Suppressor macrophage treated with lipopolysaccharide for 1 hour (primary cell): ENCODE measurements at places on chromosomes 3 and 15.

DNA sequence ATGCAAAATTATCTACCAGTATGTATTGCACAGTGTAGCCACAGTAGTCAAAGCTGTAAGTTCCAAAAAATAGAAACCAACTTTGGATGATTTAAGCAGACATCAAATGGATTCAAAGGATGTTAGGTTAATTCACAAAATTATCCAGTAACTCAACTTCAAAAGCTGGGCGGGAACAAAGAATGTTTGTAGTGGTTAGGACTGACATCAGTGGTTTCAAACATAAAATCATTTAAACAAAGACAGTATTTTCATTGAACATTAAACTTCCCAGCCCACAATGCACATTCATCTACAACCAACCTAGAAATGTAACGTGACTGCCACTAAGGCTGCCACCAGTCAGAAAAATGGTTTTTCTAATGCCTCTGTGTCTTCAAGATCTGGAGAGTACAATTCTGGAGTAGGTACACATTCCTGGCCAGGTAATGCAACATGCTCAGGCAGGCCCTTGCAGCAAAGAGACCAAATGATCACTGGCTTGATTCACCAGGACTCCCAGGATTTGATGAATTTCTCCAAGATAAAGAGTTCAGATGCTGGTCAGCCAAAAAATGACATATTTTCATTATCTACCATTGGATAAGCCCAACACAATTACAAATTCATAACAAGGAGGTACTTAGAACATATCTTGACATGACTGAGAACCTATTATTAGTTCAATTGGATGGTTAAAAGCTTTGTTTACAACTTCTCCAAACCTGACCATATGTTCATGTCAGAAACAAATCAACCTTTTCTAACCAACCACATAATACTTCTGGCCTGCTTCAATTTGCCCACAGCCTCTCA lies 189.8 kb upstream of the CNTN4 start:
- no peak for DNase-seq

GRCh38 chr3:81951636-81952035 lies 190.2 kb upstream of the GBE1 start:
- no peak for DNase-seq

DNA sequence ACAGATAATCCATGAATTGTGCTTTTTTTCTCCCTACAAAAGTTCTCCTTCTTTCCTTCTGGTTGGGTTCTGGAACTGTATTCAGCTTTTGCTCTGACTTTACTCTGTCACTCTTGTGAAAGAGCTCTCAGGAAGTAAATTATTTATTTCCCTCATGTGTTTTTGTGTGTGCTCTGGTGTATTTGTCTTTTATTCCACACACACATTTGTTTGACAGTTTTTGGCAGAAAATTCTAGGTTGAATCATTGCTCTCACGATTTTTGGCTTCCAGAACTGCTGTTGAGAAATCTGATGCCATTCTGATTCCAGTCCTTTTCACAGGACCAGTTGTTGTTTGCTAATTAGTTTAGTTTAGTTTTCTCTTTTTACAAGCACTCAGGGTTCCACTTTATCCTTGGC lies 172.8 kb downstream of the PLCH1 start:
- DNase-seq = no peak

DNA sequence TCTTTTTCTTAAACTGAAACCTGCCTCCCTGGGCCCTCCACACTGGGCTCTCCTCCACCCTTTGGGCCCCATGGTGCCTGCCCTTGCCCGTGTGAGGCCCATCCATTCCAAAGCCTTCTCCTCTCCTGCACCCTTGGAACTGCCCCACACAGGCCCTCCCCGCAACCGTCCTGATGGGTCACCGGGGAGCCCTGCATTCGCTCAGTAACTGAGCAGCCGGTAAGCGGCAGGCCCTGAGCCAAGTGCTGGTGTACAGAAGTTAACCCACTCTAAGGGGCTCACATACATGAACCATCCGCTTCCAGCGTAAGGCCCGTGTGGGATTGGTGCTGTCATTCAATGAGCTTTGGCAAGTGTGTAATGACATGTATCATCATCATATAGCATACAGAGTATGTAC lies 5.4 kb upstream of the LRRC15 start:
- no peak for DNase-seq

DNA sequence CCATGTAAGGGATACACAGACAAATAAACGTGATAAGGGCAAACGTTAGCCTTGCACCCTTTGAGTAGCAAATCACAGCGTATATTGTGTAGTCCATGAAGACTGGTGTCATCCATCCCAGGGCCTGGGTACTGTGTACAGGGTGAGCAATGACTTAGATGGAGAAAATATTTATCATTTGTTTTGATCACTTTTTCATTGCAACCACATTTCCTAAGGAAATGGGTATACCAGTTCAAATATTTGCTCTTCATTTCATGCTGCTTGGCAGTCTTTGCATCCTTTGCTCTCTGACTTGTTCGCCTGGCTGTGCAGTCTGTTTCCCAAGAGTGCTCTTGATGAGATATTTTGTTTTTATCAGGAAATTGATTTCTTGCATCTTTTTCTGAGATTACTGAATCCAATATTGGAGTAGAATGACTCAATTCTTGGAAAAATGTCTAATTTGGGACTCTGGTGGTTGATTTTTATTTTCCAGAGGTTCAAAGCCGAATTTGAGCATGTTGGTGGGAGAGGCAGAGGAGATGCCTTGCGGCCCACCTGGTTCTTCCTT lies 424.6 kb upstream of the SEMA6D start:
- no peak for DNase-seq

GRCh38 chr3:194556086-194557056 lies 69.6 kb upstream of the ATP13A3 start:
- DNase-seq = no peak

- peak; percentile 49 for DNase-seq
Observed at GRCh38 chr3:98705694-98706093, 57.4 kb upstream of the ST3GAL6 start.

DNA sequence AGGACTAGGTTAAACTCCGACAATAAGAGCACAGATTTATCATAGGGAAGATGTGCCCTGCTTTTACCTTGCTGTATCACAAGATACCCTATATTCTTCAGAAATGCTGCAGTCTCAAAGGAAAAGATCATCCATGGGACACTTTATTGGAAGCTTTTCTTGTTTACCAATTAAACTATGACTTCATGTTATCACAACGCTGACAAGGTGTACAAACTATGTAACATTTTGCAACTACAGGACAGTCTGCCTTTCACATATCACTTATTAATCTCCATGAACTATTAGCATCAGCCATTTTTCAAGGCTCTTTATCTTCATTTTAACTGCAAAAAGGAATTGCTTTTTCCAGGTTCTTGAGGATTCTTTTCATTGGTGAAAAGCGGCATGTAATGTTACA lies 34.0 kb downstream of the CBLB start:
- DNase-seq = no peak

GRCh38 chr15:60128710-60129109 lies 124.6 kb downstream of the FOXB1 start:
- no peak for DNase-seq

DNA sequence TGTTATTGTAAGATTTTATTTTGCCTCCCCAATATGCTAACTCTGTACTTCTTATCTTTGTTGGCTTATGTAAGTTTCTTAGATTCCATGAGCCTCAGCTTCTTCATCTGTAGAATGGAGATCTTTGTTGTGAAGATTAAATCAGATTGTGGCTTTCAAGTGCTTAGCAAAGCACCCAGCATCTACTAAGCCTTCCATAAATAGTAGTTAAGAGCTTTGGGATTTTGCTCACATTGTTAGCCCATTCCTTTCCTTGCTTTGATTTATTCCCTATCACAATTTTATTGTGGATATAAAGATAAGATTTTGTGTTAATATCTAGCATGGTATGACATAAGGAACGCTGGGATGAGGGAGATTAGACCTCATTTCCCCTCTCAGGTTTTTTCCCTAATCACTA lies 501.4 kb downstream of the PYDC2 start:
- DNase-seq = no peak

- DNase-seq = peak; percentile 91
Observed at GRCh38 chr3:142976621-142977398, 13.3 kb upstream of the PAQR9 start.

GRCh38 chr15:47717036-47717612 lies at the start of gene SEMA6D:
SEMA6D (plus strand) TSS chr15:47717505; CDS start chr15:47759799, 42,294 bp downstream.
- peak; percentile 34 for DNase-seq

- DNase-seq = no peak
Observed at GRCh38 chr3:12267376-12268030, 21.4 kb upstream of the PPARG start.

- DNase-seq = no peak
Observed at GRCh38 chr15:90042356-90042755, 41.2 kb downstream of the ZNF710 start.

DNA sequence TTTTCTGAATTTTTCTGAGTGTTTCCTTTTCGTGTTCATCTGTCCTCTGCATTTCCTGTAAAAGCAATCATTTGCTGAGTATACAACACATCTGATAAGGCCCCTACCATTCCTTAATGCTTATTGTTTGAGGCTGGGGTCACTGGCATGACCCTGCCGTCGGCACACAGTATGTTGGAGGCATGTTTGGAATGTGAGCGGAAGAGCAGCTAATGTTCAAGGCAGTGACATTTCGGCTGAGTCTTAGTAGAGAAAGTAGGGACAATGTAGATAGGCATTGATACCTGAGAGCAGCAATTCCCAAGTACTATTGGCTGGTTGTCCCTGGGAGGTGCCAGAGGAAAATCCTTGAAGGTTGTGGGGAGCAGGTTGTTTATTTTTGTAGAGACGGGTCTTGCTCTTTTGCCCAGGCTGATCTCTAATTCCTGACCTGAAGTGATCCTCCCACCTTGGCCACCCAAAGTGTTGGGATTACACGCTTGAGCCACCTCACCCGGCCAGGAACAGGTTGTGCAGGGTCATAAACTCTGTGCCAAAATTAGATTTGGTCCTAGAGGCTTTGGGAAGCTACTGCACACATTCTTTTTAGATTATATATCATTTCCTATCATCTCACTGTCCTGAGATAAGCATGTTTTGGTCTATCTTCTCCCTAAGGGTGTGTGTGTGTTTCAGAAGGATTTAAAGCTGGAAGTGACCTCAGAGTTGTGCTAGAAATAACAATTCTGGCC lies 13.5 kb downstream of the PTPN23 start:
- no peak for DNase-seq

GRCh38 chr3:2097641-2098191 lies 950 bp upstream of the CNTN4 start:
- no peak for DNase-seq

GRCh38 chr15:67184208-67184925 lies 70.1 kb downstream of the AAGAB start:
- no peak for DNase-seq

DNA sequence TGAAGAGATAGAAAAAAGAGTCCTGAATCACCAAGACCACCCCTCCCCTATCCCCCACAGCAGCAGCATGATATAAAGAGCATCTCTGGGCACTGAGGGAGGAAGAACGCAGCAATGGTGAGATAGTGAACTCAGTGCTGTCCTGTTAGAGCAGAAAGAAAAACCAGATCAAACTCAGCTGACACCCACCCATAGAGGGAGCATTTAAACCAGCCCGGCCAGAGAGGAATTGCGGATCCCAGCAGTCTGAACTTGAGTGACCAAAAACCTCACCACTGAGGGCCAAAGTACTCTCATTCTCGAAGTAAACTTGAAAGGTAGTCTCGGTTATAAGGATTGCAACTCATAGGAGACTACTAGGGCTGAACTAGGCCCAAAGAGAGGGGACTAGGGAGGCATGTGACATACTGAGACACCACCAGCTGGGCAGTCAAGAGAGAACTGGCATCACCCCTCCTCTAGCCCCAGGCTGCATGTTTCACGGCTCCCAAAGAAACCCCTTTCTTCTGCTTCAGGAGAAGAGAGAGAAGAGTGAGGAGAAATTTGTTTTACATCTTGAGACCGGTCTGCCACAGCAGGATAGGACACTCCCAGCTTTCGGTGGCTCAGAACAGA lies 39.2 kb upstream of the TGFBR2 start:
- no peak for DNase-seq

DNA sequence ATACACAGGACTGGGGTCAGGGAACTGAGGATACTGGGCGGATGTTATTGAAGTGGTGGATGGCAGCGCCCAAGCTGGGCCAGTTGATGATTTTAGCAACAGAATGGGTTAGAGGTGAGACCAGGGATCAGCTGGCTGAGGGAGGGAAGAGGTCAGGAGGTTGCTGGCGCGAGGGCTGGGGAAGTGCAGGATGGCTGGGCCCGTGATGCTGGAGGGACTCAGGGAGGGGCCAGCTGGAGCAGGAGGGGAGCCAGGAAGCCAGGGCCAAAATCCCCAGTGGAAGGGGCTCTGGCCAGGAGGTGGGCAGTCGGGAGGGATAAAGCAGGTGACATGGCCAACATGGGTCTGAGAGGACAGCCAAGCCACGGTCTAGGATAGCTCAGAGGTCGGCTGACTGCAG lies 178.0 kb downstream of the NSMCE3 start:
- no peak for DNase-seq

DNA sequence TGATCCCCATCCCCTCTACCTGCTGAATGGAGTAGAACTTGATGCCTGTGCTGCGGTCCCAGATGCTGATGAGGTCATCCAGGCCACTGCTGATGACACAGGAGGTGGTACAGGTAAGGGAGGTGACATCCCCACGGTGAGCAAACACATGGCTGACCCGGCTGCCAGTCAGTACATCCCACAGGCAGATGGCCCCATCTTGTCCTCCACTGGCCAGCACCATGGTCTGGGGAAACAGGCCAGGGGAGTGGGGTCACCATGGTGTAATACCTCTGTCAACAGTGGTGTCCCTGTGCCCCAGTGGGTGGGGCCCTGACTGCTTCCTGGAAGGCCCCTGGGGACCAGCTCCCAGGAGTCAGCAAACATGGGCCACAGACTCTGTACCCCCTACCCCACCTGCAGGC lies 33.3 kb downstream of the PTPN23 start:
- DNase-seq = no peak

DNA sequence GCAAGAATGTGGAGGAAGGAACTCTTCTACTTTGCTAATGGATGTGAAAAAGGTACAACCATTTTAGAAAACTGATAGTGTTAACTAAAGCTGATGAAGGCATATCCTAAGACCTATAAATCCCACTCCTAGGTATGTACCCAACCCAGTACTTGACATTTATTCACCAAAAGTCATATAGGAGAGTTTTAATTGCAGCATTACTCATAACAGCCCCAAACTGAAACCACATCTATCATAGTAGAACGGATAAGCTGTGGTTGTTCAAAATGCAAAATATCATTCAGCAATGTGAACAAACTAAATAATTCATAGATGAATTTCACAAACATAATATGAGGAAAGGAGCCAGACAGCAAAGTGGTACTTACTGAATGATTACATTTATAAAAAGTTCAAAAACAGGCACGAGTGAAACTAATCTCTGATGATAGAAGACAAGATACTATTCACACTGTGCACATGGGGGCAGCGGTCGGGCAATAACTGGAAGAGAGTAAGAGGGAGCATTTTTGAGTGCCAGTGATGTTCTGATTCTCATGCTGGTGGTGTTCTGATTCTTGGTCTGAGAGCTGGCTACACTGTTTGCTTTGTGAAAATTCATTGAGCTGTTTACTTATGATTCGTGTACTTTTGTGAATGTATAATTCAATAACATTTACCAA lies 34.3 kb downstream of the GOLIM4 start:
- no peak for DNase-seq

DNA sequence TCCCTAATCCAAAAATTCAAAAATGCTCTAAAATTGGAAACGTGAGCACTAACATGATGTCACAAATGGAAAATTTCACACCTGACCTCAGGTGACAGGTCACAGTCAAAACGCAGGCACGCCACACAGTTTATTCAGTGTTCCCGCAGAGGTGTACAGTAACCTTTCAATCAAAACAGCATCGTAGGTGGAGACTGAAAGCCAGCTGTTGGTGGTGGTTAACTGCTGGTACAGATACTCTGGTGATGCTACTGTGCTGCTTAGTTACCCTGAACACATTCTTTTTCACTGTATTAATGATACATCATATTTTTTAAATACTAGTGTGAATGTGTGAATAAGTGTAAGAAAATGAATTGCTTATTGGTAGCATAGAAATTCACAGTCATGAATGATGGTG lies 23.8 kb downstream of the RAB11A start:
- no peak for DNase-seq
